ENCODE measurements at places on chromosomes 2 and 18. TPM values are rescaled to one million over a fixed set of nuclear protein-coding genes. Genes with fewer than 3 reads are reported as not detected.

DNA sequence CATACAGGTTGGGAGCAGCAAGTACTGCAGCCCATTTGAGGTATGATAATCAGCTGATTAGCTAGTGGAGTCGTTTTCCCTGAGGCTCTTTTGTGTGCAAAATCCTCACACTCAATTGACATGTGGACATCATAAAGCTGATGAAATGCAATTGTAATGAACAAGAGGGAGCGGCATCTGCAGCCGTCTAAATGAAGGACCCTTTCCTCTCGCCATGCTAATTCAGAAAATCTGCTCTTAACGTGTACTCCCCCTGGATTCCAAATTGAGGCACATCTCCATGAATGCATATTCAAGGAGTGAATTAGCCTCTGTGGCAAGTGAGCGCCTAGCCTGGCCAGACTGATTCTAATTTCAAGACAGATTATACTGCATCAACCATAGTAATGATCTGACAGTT, 260.9 kb upstream of the ATP5MC3 start:
- H3K27me3 ChIP-seq: peaks cover 4% of the 10 kb centered on the region
- H3K4me3 ChIP-seq: no peak overlapping the region
- H3K36me3 ChIP-seq: no peaks in the 10 kb centered on the region

GRCh38 chr2:54604871-54605270, 118.6 kb upstream of the EML6 start:
- peaks cover 16% of the 10 kb centered on the region for H3K4me1 ChIP-seq
- H3K4me3 ChIP-seq: no peak overlapping the region
- H3K27ac ChIP-seq: no peak overlapping the region

- H3K36me3 ChIP-seq: no peaks in the 10 kb centered on the region
- no peak overlapping the region for H3K4me3 ChIP-seq
- H3K27ac ChIP-seq: no peak overlapping the region
Observed at GRCh38 chr2:198096002-198096401, 291.6 kb downstream of the PLCL1 start.

HRH4 gene
- 0.15 TPM for total RNA-seq

LYG1 gene
- 2.7 TPM for total RNA-seq

All from aorta (tissue), 5 donors.